ENCODE measurements at places on chromosomes 2 and 18. TPM values are rescaled to one million over a fixed set of nuclear protein-coding genes. Genes with fewer than 3 reads are reported as not detected.

The LANCL1 gene
- total RNA-seq, result 24.8 TPM

The ALPG gene
- not detected for total RNA-seq

The DNAH6 gene
- total RNA-seq, result 0.03 TPM

The SOX11 gene
- not detected for total RNA-seq

The OXER1 gene
- total RNA-seq, result not detected

The OR6B2 gene
- not detected for total RNA-seq

The MROH2A gene
- not detected for total RNA-seq

The EVX2 gene
- not detected for total RNA-seq

The UGT1A8 gene
- not detected for total RNA-seq

The ANKRD29 gene
- total RNA-seq, result not detected

The SCLY gene
- 46.4 TPM for total RNA-seq

The POTEE gene
- total RNA-seq, result 0.20 TPM

The ADRA2B gene
- 0.40 TPM for total RNA-seq

The CIB4 gene
- not detected for total RNA-seq

The IAH1 gene
- total RNA-seq, result 40.3 TPM

The COLEC11 gene
- not detected for total RNA-seq

The SERPINB12 gene
- not detected for total RNA-seq

The NRP2 gene
- total RNA-seq, result 1.6 TPM

The IL1RN gene
- 1.8 TPM for total RNA-seq

The DRC1 gene
- total RNA-seq, result not detected

The OLA1 gene
- 136 TPM for total RNA-seq

The UGT1A4 gene
- total RNA-seq, result not detected

The TSPYL6 gene
- not detected for total RNA-seq

The ANKRD44 gene
- total RNA-seq, result 75.0 TPM

The CCDC178 gene
- not detected for total RNA-seq

The CIDEA gene
- total RNA-seq, result not detected

The GALNT5 gene
- total RNA-seq, result 0.05 TPM

The CPLX4 gene
- total RNA-seq, result not detected

The PROC gene
- total RNA-seq, result not detected

The PELI1 gene
- 49.0 TPM for total RNA-seq

The ALLC gene
- not detected for total RNA-seq

Data from activated T-cell treated with anti-CD3 and anti-CD28 coated beads, Interleukin-2, amount 50 U/mL, for 4 hours (primary cell).